ENCODE measurements at places on chromosomes 5 and 9.

GRCh38 chr5:142548739-142549275 lies 137.1 kb downstream of the FGF1 start:
- DNase-seq = peak; percentile 96

GRCh38 chr5:53482717-53483638 lies 2.5 kb downstream of the FST start:
- DNase-seq = peak; percentile 85

DNA sequence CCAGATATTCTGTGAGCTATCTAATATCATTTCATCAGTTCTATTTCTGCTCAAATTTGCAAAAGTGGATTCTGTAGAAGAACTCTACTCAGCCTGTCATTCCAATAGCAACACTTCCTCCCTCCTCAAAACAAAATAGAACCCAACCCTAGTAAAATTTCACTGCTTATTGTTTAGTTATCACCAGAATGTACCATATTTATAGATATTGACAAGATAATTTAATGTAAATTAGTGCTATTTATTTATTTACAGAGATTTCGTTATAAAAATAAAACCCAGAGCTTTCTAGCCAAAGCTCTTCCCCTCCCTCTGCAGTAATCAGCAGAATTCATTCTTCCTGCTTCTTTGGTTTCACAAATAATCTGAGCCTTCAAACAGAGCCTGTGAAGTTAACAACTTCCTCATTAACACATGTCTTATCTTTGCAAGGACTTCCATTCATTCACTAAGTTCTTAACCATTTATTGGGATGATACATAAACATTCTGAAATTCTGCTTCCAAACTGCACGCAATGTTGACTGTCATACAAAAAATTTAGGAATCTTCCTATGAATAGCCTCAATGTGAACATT lies 73.7 kb upstream of the PJA2 start:
- no peak for DNase-seq

DNA sequence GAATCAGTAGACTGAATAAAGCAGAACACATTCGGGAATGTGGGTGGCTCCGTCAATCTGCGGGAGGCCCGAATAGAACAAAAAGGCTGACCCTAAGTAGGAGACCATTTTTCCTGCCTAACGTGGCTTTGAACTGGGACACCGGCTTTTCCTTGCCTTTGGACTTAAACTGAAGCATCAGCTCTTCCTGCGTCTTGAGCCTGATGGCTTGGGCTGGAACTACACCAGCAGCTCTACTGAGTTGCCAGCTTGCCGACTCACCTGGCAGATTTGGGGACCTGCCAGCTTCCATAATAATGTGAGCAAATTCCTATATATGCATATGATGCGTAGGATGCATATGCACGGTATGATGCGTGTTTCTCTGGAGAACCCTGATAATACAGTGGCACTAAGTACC lies 111.3 kb downstream of the DAPK1 start:
- DNase-seq = no peak

DNA sequence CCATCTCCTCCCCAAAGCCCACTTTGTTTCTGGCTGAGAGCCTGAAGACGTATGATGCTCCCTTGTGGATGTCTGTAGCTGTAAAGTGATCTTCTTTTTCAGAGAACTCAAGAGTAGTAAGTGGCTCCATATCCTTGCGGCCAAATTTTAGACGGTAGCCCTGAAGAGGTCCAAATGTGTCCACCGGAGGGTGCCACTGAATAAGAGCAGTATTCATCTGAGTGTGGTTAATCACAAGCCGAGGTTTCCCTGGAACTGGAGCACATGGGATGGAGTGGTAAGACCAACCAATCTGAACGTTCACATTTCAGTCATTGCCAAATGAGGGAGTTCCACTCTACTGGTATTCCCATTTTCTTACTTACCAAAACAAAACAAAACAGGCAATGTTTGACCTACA lies 686.5 kb upstream of the DMAC1 start:
- peak; percentile 77 for DNase-seq

Measured in islet precursor cell (in vitro differentiated cells).